ENCODE measurements at places on chromosomes 7 and 10.

DNA sequence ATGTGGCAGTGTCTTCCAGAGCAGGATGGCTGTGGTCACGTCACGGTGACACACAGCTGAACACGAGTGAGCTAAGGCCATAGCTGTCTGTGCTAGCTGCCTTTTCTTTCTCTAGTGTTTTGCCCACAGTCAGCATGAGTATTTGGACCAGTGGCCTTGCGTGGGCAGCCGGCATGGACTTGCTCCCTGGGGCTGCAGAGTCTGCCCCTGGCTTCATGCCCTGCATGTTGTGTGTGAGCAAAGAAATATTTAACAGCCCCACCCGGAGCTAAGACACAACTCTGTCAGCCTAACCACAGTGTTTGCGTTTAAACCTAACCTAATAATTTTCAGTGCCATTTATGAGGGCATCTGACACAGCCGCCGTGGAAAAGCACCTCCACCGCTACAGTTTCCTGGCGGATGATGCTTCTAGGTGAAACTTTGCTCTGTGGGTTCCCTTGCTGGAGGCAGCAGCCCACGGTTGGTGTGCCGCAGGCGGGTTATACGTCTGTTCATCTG is 14.6 kb downstream of the CHST12 start:
- peak overlapping the region; percentile 78 for H3K27ac ChIP-seq
- peaks cover 24% of the 10 kb centered on the region for H3K36me3 ChIP-seq
- H3K4me1 ChIP-seq = peaks cover 41% of the 10 kb centered on the region
- H3K4me3 ChIP-seq = peak overlapping the region; percentile 68

DNA sequence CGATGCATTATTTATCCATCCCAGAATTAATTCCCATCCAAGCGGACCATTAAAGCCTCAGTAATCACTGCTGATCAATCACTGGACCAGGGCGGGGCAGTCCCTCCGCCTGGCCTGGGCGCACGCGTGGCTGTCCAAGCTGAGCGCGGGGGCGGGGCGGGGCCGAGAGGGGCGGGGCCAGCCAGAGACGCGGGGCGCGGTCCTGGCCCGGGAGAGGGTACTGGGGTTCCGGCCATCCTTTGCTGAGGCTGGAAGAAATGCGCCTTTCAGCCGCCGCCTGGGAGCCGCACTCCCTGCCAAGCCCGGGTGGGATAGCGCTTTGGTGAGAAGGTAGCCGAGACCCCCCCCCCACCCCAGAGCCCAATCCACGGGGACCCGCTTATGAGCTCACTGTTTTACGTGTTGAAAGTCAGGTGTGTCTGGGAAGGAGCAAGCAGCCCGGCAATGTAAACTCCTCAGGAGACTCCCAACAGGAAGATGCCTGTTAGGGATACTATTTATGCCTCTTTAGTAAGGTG is at the start of gene ARHGAP22:
TSS of gene ARHGAP22 (minus strand) at position 83 of the 518 bp plus-strand sequence. CDS start 277 bp downstream, outside the sequence.
- peaks cover 48% of the 10 kb centered on the region for H3K27me3 ChIP-seq
- H3K27ac ChIP-seq = no peak within 1 kb of the TSS
- peaks cover 4% of the 10 kb centered on the region for H3K4me1 ChIP-seq

- H3K27ac ChIP-seq = no peak overlapping the region
- no peak overlapping the region for H3K4me3 ChIP-seq
- H3K27me3 ChIP-seq = peaks cover 56% of the 10 kb centered on the region
- no peak for DNase-seq
- no peaks in the 10 kb centered on the region for H3K4me1 ChIP-seq
Observed at GRCh38 chr7:123658023-123658422, 2.4 kb downstream of the LMOD2 start.

DNA sequence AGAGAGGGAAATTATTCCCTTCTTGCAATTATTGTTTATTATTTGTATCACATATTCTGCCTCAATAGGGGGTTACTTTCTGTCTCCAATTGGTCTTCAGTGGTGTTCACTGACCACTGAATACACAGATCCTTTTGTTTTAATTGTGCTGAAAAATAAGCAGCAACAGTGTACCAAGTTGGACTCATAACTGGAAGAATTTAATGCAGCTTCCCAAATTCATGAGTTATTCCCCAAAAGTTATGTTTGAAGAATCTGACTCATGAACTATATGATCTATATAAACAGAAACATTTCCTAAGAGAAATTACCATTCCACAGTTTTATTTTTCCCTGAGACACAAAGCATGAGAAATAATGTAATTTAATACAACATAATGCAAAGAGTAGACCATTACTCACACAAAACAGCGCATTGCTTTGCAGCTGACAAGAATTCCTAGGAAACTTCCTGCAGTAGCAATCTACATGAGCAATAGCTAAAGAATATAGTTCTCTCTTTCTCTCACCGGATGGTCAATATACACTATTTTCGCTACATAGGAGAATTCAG is 479.2 kb downstream of the HTR7 start:
- no peaks in the 10 kb centered on the region for H3K27me3 ChIP-seq
- H3K4me3 ChIP-seq = no peak overlapping the region
- H3K27ac ChIP-seq = no peak overlapping the region
- no peak for DNase-seq
- H3K4me1 ChIP-seq = no peaks in the 10 kb centered on the region
- no peaks in the 10 kb centered on the region for H3K36me3 ChIP-seq

- peak overlapping the region; percentile 80 for H3K27ac ChIP-seq
- no peaks in the 10 kb centered on the region for H3K27me3 ChIP-seq
- no peaks in the 10 kb centered on the region for H3K36me3 ChIP-seq
- no peak for DNase-seq
Observed at GRCh38 chr7:92626281-92626809, 36.2 kb upstream of the FAM133B start.

- DNase-seq = no peak
- H3K27ac ChIP-seq = no peak overlapping the region
- no peaks in the 10 kb centered on the region for H3K27me3 ChIP-seq
- no peak overlapping the region for H3K4me3 ChIP-seq
- no peaks in the 10 kb centered on the region for H3K36me3 ChIP-seq
Observed at GRCh38 chr7:137302081-137302480, 41.5 kb downstream of the PTN start.

DNA sequence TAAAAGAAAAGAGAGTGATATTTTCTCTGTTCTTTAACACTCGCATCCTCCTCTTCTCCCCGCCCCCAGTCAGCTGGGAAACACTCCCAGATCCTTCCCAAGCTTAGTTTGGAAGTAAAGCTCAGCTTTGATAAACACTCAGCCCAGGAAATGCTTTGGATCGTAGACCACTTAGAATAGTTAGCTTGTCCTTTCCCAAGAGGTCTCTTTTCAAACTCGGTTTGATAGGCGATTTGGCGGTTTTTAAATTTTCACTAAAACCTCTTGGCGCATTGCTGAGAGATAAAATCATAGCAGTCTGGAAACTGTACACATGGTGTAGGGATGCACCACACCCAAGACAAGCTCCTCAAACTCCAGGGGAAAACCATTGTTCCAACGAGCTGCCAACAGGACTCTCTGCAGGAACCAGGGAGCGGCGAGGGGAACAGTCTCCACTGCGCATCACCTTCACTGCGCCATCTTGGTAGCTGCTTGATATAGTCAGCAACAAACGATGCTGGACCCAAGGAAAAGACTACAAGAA is 22.3 kb downstream of the SMURF1 start:
- H3K4me1 ChIP-seq = peaks cover 38% of the 10 kb centered on the region
- H3K27me3 ChIP-seq = no peaks in the 10 kb centered on the region
- H3K4me3 ChIP-seq = no peak overlapping the region

GRCh38 chr10:93334901-93335327 is 147.2 kb downstream of the MYOF start:
- H3K27me3 ChIP-seq = peaks cover 15% of the 10 kb centered on the region
- H3K4me1 ChIP-seq = no peaks in the 10 kb centered on the region
- H3K36me3 ChIP-seq = no peaks in the 10 kb centered on the region
- H3K4me3 ChIP-seq = no peak overlapping the region
- no peak for DNase-seq

DNA sequence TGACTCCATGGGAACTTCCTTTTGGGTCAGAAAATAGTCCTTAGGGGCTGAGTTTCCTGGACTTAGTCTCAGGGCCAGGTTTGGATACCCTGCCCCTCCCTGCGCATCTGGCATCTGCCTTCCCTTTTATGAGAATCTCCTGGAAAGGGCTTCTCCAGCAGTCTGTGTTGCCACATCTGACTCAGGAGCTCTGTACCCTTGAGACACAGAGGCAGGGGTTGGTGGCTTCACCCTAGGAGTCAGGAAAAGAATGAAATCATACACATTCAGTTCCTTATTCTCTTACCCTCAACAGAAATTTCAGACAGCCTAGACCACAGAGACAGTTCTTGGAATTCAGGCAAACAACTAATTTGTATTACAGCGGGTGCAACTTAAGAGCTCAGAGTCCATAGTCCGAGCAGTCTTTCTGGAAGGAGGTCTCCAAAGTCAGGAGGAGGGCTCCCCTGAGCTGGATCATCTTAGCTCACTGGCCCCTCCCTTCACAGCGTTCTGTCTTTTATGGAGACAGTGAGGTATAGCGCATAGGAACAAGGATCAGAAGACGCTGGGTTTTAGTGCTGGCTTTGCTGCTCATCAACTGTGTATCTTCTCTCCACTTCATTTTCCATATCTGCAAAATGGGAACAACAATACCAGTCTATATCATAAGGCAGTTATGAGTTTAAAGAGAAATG is 3.0 kb upstream of the PLAU start:
- H3K27me3 ChIP-seq = peaks cover 38% of the 10 kb centered on the region
- peaks cover 27% of the 10 kb centered on the region for H3K4me1 ChIP-seq
- peak overlapping the region; percentile 31 for H3K4me3 ChIP-seq
- H3K27ac ChIP-seq = no peak overlapping the region

- H3K4me3 ChIP-seq = peak overlapping the region; percentile 87
- H3K4me1 ChIP-seq = peaks cover 56% of the 10 kb centered on the region
- DNase-seq = no peak
- no peaks in the 10 kb centered on the region for H3K27me3 ChIP-seq
Observed at GRCh38 chr10:43231523-43232078, 35.3 kb downstream of the RASGEF1A start.

DNA sequence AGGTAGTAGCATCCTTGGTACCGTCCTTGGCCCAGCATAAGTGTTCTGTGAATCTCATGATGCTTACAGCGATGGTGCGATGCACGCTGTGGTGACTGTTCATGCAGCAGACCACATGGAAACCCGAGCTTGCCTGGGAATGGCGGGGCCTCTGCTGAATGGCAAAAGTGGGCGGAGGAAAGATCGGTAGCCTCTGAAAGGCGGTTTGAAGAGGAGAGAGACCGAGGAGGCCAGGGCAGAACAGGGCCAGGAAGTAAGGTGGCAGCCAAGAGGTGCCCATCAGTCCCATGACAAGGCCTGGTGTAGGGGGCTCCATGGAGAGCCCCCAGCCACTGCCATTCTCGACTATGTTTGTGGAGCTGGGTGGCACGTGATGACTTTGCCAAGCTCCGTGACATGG is 33.2 kb upstream of the CNPY1 start:
- H3K27ac ChIP-seq = no peak overlapping the region
- no peaks in the 10 kb centered on the region for H3K4me1 ChIP-seq
- DNase-seq = no peak
- no peaks in the 10 kb centered on the region for H3K27me3 ChIP-seq

DNA sequence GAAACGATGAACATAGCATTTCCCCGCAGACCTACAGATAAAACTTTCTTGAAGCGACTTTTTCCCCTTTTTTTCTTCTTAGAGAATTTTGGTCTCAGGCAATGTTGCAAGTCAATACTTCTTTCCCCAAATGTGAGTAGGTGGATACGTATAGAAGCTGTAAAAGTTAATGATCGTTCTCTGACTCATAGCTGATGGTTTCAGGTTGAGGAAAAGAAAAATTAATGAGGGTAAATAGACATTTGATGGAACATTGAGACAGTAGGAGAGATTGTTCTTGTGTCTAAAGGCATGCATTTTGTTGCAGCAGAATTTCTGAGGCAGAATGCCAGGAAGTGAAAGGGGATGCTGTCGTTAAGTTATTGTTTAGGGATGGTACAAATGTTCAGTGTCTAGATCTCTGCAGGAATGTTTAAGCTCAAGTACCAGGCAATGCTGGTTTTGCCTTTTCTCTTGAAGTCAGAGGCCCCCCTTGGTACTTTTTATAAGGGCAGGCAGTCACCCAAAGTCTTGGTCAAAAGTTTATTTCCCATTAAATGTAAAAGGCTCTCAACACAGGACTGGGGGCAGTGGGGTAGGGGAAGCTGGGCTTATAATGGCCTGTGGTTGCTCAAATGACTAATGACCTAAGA is 9.3 kb downstream of the TCF7L2 start:
- H3K4me1 ChIP-seq = peaks cover 45% of the 10 kb centered on the region
- H3K27ac ChIP-seq = no peak overlapping the region
- peaks cover 7% of the 10 kb centered on the region for H3K36me3 ChIP-seq
- H3K4me3 ChIP-seq = no peak overlapping the region
- no peak for DNase-seq

- no peak overlapping the region for H3K27ac ChIP-seq
- no peaks in the 10 kb centered on the region for H3K36me3 ChIP-seq
- no peak for DNase-seq
- H3K4me1 ChIP-seq = no peaks in the 10 kb centered on the region
Observed at GRCh38 chr10:19788075-19788686, 28.1 kb upstream of the PLXDC2 start.

- peak overlapping the region; percentile 64 for H3K4me3 ChIP-seq
- peaks cover 87% of the 10 kb centered on the region for H3K4me1 ChIP-seq
- H3K27ac ChIP-seq = peak overlapping the region; percentile 45
- H3K27me3 ChIP-seq = no peaks in the 10 kb centered on the region
Observed at GRCh38 chr10:14543046-14543903, 212.6 kb upstream of the FRMD4A start.

GRCh38 chr10:95513941-95514392 is 47.2 kb downstream of the SORBS1 start:
- DNase-seq = no peak
- no peak overlapping the region for H3K4me3 ChIP-seq
- H3K27me3 ChIP-seq = peaks cover 25% of the 10 kb centered on the region
- peaks cover 2% of the 10 kb centered on the region for H3K36me3 ChIP-seq
- no peaks in the 10 kb centered on the region for H3K4me1 ChIP-seq
